NCI-H1436 treated with DMSO at 0.1 percent for 48 hours (cell line): ENCODE measurements at places on chromosomes 2 and 18.

DNA sequence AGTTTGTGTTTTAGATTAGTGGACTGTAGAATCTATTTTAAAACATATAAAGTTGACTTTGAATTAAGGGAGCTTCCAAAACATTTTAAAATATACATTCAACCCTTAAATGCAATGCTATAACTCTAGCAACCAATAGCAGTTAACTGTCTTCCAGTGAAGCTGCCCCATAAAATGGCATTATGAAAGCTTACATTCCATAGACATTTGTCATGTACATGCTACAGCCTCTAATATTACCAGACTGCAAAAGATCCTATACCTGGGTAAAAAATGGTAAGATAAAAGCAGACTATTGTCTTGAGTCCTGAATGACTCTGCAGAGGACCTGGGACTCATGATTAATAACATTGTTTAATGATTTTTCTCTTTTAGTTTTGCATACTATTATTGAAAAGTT, 489.4 kb downstream of the LRP1B start:
- DNase-seq = no peak

- no peak for DNase-seq
Measured at GRCh38 chr18:12001421-12001820, 20.1 kb downstream of the IMPA2 start.

DNA sequence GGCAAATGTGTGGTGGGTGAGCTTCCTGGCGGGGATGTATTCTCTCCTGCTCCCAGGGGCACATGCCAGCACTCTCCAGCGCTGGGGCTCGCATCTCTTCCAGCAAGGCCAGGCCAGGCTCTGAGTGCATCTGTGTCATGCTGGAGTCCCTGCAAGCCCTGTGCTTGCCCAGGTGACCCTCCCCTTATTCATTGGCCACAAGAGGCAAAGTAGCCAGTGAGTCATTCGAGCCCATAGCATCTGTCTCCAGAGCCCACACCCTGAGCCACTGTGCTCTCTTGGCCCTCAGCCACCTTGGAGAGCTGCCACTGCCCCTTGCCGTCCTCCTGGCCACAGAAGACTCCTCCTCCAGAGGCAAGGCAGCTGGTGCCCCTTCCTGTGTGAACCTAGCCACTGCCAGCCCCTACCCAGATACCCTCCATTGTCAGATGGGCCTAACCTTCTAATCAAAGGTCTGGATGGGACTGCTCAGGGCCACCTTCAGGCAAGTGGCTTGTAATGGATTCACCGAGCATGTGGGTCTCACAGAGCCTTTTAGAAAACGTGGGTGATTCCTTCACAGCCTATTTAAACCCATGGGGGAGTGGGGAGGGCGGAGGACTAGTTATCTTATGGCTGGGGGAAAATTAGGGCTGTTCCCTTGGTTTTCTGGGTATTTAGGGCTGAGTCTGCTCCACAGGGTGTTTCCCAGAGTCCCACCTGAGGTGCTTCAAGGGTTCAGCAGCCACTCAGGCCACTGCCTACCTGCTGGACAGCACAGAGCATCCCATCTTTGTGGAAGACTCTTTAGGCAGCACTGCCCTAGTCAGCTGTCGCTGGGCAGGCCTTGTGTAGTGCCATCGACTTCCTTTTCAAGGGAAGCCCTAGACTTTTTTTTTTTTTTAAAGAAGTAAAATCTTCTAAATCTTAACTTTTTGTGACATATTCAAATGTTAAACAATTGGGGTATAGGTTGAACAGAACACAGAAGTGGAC, 137.4 kb downstream of the ACOXL start:
- DNase-seq = no peak

DNA sequence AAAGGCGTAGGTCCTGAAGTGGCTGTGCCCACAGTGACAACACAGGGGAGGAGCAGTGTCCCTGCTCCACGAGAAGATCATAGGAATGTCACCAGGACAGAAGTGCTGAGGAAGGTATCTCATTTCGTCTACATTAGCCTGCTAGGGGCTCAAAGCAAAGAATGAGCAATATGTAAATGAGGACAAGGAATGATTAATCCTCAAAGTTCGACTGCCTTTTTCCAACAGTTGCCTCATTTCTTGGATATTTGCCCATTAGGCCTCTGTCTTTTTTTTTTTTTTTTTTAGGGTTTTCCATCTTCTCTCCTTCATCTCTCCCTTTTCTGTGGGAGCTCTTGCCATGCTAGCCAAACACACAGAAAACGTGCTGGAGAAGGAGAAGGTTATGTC, 105.2 kb upstream of the ARHGAP28 start:
- DNase-seq = no peak

DNA sequence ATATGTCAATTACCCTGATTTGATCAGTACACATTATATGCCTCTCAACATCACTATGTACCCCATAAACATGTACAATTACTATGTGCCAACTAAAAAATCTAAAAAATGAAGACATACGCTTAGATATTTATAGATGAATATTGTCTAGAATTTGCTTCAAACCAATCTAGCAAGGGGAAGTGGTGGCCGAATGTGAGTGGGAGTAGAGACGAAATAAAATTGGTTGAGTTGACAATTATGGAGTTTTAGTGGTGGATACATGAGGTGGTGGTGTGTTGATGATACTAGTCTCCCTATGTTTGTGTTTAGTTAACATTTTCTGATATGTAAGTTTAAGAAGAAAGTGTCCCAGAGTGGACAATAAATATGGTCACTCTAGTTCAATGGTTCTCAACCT, 49.0 kb downstream of the SDC1 start:
- DNase-seq = no peak

- DNase-seq = no peak
Measured at GRCh38 chr2:63121055-63121834, 70.6 kb downstream of the OTX1 start.

DNA sequence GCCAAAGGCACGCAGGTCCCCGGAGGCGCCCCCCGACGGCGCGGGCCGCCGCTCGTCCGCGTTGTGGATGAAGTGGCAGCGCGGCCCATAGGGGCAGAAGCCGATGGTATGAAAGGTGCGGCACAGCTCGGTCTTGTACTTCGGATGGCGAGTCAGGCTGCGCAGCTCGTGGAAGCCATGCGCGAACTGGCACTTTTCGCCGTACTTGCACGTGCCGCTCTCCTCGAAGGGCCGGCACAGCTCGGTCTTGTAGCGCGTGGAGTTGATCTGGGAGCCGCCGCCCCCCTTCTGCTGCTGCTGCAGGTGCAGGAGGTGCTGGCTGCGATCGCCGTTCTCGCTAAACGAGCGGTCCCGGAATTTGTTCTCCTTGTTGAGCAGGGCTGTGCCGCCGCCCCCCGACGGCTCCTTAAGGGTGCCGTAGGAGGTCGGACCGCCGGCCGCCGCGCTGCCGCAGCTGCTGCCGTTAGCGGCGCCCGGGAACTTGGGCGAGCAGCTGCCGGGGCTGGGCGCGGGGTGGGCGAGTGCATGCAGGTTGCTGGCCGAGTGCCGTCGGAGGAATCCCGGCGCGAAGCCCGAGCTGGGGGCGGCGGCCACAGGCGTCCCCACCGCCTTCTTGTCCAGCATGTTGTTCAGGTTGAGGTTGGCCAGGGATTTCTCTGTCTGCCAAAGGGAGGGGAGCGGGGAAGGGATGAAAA, 1.2 kb downstream of the ZFP36L2 start:
- no peak for DNase-seq

- DNase-seq = no peak
Measured at GRCh38 chr2:72827966-72828646, 2.3 kb upstream of the EXOC6B start.

- no peak for DNase-seq
Measured at GRCh38 chr2:46885376-46885775, 30.2 kb downstream of the MCFD2 start.

GRCh38 chr18:48390641-48391040, 18.5 kb downstream of the ZBTB7C start:
- DNase-seq = no peak

DNA sequence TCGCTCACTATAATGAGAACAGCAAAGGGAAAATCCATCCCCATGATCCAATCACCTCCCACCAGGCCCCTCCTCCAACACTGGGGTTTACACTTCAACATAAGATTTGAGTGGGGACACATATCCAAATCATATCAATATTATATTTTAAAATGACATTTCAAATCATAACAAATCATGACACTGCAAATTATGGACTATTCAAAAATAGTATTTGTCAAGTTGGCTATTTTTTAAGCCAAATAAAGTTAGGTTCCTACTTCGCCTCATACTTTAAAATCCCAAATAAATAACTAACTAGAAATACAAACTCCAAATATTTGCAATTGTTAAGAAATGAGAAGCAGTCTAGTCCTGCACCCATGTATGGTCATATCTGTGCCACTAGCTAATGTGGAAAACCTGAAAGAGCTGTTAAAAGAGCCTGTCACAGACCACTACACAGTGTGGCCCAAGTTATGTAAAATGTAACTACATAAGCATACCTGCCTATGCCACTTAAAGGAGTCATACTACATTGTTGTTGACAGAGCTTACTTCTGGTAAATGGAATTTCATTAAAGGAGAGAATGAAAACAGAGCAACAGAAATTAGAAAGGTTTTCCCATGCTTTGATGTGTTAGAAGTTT, 334.7 kb upstream of the GULP1 start:
- DNase-seq = no peak

DNA sequence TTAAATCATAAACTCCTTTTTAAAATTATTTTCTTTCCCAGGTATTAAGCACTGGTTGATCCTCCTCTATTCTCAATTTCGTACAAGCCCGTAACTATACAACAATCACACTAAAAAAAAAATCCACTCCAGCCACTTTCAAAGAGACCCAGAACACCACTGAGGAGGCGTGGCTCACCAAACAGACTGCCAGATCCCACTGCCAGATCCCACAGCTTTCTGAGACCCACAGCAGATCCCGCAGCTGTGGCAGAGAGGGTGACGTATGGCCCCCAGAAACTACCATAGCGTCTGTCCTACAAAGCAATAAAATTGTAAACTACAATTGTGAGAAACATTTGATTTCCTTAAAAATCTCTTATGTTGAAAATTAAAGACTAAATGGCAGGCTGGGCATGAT, 230.7 kb upstream of the PXDN start:
- DNase-seq = no peak

DNA sequence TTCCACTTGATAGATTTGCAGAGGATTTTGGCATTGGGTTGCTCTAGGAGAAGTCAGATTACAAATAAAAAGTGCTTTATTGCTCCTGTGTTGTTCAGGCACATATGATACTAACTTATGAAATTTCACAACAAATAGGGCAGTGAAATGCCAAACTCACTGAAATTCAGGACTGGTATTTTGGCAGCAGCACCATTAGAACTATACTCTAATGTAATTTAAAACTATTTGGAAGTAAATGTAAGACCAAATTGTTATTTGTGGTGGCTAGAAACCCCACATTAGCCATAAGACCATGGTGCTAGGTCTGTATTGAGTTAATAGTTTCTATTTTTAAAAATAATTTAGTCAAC, 57.2 kb downstream of the SPTBN1 start:
- no peak for DNase-seq

DNA sequence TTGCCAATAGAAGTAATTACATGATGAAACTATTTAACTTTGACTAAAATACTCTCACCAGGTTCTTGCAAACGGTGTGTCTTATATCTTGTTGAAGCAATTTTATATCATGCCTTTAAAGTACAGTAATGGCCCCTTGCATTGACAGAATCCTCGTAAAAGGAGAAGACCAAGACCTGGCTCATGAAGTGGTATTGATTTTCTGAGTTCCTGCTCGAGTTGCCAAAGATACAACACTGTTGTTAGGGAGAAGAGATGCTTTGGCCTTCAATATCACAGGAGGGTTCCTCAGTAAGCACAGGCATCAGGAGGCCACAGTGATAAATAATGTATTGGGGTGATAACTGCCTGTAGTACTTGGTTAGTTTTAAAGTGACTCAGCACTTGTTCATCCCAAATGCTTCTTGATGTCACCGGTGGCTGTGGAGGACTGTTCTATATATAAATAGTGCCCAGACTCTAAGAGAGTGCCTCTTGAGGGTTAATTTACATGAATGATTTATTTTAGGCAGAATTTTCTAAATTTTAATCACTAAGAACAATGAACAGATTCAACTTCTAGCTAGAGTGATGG, 571.7 kb upstream of the FANCL start:
- DNase-seq = no peak

- no peak for DNase-seq
Measured at GRCh38 chr18:26479065-26479680, 69.2 kb downstream of the KCTD1 start.

GRCh38 chr18:25962176-25962575, 128.2 kb downstream of the SS18 start:
- DNase-seq = no peak

GRCh38 chr2:119202610-119203310, 20.9 kb upstream of the STEAP3 start:
- no peak for DNase-seq

- DNase-seq = no peak
Measured at GRCh38 chr2:237633061-237633561, 5.7 kb downstream of the LRRFIP1 start.

- peak; percentile 100 for DNase-seq
Measured at GRCh38 chr18:41150316-41150715, 804.7 kb upstream of the PIK3C3 start.

- DNase-seq = no peak
Measured at GRCh38 chr2:126664234-126664633, 8.3 kb downstream of the GYPC start.

DNA sequence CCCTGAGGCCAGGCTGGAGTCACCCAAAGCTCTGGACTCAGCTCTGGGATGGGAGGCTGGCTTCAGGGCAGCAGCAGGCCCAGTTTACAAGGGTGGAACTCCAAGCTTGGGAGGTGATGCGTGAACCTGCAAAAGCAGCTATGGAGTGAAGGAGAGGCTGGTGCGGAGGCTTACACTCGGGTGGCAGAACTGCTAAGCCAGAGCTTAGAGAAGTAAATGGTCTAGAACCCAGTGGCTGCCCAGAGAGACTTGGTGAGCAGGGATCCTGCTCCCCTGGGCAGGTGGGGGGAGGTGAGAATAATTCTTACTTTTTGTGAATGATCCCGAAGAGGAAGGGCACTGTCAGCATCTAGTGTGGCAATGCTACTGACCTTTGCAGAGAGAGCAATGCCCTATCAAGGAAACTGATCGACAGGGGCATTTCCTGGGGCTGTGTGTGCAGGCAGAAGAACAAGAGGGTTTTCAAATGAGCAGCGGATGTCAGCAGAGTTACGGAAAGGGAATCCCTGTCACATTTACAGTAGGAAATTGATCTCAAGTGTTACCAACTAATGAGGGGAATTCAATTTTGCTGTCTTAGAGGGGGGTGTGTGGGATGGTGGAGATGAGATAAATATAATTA, 80.4 kb downstream of the TGFA start:
- no peak for DNase-seq

DNA sequence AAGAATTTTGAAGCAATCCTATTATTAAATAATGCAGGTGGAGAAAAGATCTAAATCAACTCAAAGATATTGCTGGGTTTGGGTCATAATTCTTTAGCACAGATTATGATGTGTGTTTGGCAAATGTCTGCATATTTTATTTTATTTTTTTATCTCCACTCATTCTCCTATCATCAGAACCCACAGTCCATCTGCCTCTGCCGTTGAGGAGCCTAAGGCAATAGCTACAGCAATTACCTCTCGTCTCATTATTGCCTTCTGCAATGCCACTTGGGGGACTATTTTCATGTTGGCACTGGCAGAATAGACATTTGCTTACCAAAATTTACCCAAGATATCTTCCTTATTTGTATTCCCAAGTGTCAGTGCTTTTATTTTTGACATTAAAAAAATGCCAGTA, 815.9 kb upstream of the CNTNAP5 start:
- no peak for DNase-seq

GRCh38 chr2:29025711-29026110, 44.6 kb downstream of the TOGARAM2 start:
- no peak for DNase-seq

GRCh38 chr2:72014831-72015230, 132.8 kb downstream of the CYP26B1 start:
- DNase-seq = no peak

- DNase-seq = no peak
Measured at GRCh38 chr2:209368406-209368805, 55.4 kb upstream of the MAP2 start.
